ENCODE measurements at places on chromosomes 6 and 20.

- no peak for DNase-seq
Measured at GRCh38 chr6:169173532-169174268, 79.9 kb downstream of the THBS2 start.

DNA sequence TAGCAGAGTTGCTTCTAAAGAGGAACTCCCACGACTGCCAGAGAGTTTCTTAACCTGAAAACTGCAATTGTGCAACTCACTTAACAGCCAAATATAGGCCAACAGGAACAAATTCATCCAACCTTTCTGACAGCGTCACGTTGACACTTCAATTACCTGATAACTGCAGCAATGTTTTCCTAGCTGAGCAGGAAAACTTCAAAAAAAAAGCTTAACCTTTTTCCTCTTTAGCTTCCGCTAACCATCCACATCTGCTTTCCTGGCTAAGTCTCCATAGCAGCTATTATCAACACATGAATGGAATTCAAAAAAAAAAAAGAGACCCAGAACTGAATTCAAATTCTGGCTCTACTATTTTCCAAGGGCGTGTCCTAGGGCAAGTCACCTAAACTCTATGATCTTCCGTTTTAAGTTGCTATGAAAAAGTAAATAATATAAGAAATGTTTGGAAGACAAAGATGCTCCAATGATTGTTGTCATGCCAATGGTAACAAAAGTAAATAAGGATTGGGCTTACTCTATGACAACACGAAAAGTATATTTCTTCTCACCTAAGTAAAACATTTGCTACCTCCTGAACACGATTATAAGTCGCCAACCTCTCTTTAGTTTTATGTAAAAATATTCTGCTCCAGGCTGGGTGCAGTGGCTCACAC is 524.6 kb upstream of the JARID2 start:
- DNase-seq, result no peak

GRCh38 chr20:32751293-32751692 is 8.0 kb upstream of the COMMD7 start:
- no peak for DNase-seq

- DNase-seq, result peak; percentile 23
Measured at GRCh38 chr6:95431637-95432228, 145.6 kb upstream of the MANEA start.

DNA sequence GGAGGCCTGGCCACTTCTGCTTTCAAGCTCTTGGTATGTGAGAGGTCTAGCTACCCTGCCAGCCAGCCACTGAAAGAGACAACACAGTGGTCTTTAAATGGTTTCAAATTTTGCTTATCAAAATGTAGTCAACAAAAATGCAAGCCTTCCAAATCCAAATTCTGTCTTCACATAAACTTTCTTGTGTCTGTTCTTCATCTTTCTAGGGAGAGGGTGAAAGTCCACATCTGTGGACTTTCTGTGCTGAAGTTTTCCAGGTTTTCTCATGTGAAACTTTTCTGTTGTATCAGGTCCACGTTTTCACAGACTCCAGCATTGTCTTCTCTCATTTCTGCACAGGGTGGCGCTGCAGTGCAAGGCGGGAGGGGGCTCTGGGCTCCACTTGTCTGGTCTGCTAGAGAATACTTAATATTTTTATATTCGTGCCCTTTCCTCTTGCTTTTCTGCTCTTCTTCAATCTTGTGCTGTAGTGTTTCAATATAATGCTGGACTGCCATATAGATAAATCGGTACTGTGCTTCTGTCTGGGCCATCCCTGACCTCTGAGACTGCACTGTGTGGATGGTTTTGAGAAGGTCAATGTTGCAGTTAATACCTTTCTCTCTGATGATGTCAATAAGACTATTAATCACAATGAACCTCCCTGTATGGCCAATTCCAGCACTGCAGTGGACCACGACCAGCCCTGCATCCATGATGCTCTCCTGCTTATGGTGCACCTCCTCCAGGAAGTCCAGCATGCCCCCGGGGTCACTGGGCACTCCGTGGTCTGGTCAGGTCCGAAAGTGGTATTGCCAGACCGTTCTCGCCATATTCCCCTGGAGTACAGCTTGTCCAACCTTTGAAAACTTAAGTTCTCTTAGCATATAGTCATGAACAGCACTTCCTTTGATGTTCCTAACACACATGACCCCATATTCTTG is 161.6 kb upstream of the TNFAIP3 start:
- DNase-seq, result peak; percentile 68

DNA sequence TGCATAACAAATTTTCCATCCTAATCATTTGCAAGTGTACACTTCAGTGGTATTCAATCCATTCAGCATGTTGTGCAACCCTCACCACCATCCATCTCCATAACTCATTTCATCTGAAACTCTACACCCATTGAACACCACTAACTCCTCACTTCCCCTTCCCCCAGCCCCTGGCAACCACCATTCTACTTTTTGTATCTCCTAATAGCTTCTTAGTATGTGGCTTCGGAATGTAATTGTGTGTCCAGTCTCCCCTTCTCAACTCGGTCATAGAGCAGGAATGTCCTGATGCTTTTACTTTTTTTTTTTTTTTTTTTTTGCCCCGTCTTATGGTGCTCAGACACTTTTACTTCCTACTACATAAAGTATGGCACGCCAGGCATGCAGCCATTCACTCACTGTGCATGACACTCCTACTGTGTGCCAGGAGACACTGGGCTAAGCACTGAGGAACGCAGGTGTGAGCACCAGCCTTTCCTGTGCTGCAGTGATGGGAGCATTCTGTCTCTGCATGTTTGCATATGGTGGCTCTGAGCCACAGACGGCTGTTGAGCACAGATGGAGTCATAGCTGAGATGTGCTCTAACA is 15.3 kb downstream of the HCK start:
- no peak for DNase-seq

- DNase-seq, result no peak
Measured at GRCh38 chr6:149965194-149966020, 1.7 kb downstream of the ULBP1 start.

- DNase-seq, result no peak
Measured at GRCh38 chr20:37523012-37523391, 2.0 kb downstream of the NNAT start.

DNA sequence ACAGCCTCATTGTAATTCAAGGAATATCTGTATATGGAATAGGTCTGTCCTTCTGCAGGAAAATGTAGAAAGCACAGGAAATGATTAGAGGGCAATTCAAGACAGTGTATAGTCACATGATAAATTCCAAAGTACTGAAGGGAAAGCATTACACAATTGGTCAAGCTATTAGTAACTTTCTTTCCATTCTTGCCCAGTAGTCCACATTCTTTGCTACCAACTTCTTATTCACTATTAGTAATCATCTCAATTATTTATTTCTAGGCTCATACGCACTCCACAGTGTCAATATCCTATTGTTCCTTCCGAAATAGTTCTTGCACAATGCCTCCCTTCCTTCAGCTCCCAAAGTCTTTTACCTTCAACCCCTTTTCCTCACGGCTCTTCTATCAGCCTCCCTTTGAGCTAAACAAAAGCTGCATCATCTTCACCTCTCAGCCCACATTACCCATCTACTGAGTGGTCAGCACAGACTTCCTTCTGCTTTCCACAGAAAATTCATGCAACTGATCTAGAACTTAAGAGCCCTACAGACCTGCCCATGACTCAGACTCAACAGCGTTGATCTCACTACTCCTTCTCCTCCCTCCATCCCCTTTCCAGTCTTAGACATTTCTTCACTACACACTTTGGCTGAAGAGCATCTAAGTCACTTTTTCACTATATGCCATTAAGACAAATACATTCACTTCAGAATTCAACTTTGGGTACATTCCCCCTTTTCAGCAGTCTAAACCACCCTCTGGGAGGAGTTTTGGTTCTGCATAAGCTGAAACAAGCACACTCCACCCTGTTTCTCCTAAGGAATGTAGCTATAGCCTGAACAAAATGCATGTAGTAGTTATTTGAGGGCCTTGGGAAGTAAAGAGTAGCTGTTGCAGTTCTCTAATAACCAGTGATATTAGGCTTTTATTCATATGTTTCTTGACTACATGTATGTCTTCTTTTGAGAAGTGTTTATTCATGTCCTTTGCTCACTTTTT is 157.9 kb downstream of the KIF16B start:
- no peak for DNase-seq

DNA sequence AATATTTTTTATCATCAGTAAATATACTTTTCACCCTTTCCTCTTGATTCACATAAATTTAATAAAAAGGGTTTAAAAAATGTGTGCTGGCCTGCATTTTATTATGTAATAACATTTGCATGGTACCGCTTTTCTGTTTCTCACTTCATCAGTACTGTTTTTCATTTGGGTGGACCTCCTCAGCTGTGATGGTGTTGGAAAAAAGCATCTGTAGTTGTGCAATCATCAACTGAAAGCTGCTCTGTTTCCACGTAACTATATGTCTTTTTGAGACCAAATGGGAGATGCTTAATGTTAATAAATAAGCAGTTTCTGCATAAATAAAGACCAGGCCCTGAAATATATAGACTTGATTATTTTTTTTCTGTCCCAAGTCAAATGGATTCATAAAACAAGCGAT is 31.6 kb upstream of the CENPW start:
- no peak for DNase-seq

DNA sequence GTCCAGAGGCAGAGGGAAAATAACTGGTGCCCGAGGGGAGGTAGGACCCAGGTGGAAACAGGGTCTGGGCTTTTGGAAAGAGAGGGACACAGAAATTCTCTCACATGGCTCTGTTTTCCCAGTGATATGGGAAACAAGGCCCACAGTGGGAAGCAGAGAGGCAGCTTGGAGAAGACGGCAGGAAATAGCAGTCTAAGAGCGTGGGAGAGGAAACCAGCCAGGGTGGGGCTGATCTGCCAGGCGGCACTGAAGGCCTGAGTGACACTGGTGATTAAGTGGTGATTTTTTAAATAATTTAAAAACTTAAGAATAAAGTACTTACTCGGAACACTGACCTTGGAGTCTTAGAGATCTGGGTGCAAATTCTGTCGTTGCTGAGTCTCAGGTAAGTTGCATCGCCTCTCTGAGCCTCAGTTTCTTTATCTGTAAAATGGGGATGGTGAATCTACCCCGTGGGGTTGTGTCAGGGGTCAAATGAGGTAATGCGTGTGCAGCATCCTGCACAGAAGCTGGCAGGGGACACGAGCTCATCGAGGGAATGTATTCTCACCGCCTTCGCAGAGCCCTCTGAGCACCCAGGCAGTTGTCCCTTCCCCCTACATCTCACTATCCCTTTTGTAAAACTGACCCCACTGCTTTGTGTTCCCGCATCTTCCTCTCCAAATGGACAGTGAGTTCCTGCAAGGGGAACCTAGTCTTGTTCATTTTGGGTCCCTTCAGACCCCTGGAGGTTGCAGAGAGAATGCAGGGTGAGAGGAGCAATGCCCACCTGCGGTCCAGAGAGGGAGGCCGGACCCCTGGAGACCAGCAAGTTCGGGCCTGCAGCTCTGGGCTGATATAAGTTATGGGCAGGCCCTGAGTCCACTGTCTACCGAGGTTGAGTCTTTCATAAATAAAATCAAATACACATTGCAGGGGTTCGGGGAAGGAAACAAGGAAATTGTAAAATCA is 228.6 kb upstream of the PMEPA1 start:
- no peak for DNase-seq

DNA sequence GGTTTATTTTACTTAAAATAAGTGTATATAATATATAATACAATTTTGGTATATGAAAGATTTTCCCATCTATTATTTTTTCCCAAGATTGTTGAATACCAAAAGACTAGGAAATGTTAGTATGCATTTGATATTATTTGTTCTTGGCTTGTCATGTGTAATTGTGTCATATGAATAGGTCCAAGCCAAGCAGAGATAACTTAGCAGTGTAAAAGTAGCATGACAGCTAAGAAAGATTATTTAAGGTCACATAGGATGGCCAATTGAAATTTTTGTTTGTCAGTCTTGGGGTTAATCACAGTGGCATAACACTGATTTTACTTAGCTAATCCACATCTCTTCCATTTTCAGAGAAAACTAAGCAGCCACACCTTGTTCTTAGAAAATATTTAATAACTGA is 38.8 kb upstream of the RSPO3 start:
- no peak for DNase-seq

GRCh38 chr6:41356825-41357224 is 21.4 kb downstream of the NCR2 start:
- no peak for DNase-seq

- no peak for DNase-seq
Measured at GRCh38 chr6:48475275-48475674, 364.3 kb upstream of the PTCHD4 start.

DNA sequence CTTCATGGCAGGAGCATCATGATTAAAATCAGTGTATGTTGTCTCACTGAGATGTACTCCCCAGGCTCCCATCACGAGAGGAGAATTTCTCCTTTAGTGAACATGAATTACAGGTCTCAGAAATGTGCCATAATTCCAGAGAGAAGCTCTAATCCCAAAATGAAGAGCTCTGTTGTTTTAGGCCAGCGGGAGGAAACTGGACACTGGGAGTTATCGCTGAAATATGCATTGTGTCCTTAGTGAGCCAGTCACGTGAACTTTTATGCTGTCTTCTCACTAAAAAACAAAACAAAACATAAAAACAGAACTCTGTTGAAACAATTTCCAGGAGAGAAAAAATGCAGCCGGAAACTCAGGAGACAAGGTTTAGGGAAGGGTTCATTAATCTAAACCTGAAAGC is 315.7 kb upstream of the NT5E start:
- no peak for DNase-seq

DNA sequence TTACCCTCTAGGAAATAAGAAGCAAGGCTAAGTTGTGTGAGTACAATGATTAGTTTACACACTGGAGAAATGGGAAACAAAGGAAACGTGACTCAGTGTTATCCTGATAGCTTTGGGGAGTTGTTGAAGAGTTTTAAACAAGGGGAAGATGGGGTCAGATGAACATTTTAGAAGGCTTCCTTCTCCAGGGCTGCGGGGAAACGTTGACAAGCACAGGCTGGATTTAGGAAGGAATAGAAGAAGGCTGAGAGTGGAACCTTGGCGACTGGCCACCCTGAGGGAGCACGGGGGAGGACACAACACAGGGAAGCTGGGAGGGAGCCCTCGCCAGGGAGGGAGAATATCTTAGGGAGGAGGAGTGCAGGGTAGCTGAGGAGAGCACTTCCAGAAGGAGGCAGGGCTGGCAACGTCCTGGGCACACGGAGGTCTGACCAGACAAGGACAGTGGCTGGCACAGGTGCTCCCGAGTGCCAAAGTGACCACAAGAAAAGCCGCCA is 134.7 kb downstream of the AIG1 start:
- DNase-seq, result no peak

GRCh38 chr20:2314759-2315439 is 19.1 kb downstream of the TGM3 start:
- no peak for DNase-seq
